GOT3 (cell line): ENCODE measurements at places on chromosomes 13 and 19.

DNA sequence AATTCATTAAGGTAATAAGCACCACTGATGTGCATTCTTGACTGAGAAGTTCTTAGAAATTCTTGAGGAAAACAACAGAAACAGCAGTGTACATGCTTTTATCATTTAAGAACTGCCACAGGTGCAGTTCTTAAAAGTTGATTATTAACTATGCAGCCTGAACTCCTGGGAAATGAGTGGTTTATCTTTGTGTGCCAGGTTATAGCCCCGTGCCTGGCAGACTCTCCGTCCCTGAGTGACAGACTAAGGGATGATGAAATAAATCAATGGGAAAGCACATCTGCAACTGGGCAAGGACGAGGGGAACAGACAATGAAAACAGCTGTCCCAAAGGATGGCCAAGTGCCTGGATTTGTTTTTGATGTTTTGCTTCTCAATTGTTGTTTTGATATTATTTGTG, 84.4 kb upstream of the SPATA13 start:
- no peak for DNase-seq

GRCh38 chr13:106115081-106115480, 420.4 kb downstream of the EFNB2 start:
- DNase-seq: no peak

- no peak for DNase-seq
Observed at GRCh38 chr13:28041031-28041461, 52.6 kb upstream of the URAD start.

GRCh38 chr19:11159598-11160439, 4.2 kb upstream of the SPC24 start:
- DNase-seq: no peak

DNA sequence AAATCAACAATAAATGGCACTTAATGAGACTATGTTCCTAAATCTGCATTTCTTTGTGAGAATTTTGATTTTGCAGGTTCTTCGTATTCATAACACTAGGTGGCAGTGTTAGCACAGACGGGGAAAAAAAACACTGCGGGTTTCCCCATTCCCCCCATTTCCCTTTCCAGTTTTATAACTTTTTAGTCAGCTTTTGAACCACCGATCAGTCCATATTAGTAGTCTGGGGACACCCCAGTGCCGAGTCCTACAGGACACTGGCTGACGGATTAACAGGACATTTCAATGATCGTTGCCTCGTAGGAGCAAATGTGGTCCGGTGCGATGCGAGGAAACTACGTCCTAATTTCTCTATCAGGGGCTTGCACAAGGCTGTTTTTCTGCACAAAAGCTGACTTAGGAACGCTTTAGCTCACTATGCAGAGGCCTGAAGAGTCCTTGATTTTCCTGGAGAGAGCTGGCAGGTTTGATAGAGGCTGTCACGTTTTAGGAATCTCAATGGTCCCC, 234.3 kb downstream of the LMO7 start:
- no peak for DNase-seq

DNA sequence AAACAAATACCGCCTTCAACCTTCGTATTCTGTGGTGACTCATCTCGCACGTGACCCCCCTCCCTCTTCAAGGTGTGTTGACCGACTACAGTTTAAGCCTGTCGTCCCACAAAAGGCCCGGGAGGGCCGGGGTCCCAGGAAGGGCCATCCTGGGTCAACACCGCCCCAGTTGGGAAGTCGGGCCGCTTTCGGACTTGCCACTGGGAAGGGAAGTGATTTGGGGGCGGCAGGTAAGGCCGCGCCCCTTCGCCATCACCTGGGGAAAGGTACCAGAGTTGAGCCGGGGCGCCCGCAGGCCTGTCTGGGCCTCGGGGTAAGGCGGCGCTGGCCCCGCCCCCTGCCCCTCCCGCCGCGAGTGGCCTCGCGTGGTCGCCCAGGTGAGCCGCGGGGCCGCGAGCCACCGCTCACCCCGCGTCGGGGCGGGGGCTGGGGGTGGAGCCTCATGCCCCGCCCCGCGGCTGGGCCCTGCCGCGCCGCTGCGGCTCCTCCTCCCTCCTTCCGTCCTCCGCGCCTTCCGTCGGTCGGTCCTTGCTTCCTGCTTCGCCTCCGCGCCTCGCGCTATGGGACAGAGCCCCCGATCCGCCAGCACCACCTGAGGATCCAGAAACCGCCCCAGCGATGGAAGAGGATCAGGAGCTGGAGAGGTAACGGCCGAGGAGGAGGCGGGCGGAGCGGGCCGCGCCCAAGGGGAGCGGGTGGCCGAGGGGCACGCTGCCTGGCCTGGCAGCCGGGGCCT, at the start of gene POLR1D:
TSS of gene POLR1D (plus strand) at position 527 of the 736 bp plus-strand sequence. CDS start at position 619, 92 bp downstream.
- DNase-seq: peak; percentile 38

GRCh38 chr13:22765547-22765946, 415.2 kb upstream of the SGCG start:
- no peak for DNase-seq

DNA sequence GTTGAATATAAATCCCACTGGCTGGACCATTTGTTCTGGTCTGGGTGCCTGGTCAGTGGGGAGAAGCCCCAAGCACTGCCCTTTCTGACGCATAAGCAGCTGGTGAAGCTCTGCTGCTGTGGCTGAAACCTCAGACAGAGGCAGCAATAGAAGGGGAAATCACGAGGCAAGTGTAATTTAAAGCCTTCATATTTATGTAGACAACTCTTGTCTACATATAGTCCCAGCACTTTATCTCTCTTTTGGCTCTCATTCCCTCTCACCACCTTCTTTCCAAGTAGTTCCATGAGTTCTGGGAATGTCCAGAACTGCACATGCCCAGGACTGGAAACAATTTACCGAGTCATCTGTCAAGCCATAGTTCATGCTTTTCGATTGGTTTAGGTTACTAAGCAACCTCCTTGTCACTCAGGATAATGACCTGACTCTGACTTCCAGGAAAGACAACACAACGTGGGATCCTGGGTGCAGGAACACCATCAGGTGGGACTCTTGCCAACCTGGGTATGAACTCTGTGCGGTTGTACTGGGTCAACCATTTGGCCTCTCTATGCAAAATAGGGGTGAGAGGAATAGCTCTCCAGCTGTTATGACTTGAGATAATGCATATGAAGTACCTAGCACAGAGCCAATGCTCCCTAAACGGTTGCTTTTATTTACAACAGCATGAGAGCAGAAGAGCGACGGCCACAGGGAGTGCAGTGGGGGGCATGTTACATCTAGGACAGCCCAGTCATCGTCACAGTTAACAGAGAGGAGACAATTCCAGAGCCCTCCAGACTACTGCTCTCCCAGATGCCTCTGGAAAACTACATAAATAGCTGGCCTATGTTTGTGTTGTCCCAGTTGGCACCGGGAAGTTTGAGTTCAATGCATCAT, 321.9 kb downstream of the FOXO1 start:
- DNase-seq: no peak

GRCh38 chr19:45821103-45821521, 6.0 kb upstream of the RSPH6A start:
- DNase-seq: no peak

- DNase-seq: no peak
Observed at GRCh38 chr19:19514215-19514657, 1.1 kb downstream of the TSSK6 start.

DNA sequence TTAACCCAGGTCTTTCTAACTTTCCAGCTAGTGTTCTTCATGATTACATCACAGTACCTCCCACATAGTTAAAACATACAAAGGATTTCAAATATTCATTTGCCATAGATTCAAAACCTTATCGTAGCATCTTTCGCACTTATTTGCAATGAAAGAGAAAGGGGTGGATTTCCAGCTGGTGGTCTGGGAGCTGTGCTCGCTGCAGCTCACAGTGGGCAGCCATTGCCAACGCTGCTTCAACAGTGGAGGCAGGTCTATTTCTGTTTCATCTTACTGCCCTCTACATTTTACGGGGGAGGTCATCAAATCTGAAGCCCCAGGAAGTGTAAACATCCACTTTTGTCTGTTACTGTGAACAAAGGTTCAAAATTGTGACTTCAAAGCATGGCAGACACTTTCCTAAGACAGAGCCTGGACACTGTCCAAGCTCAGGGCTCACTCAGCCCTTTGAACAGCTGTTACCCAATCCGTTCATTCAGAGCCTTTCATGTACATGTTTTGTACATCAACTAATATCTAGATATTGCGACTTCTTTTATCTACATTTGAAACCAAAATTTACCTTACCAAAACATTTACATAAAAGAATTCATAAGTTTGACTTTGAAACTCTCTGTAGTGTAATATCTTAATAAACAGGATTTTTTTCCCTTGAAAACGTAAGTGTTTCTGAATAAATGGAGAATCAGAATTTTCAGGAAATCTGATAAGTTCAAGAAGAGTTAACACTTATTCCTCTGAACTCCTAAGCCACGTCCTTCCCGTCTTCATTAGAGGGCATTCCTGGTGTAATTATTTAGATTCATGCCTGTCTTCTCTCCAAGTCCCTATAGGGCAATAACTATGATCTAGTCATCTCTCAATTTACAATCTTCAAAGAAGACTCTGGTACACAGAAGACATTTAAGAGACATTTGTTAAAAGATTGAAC, 25.1 kb downstream of the STARD13 start:
- DNase-seq: no peak

DNA sequence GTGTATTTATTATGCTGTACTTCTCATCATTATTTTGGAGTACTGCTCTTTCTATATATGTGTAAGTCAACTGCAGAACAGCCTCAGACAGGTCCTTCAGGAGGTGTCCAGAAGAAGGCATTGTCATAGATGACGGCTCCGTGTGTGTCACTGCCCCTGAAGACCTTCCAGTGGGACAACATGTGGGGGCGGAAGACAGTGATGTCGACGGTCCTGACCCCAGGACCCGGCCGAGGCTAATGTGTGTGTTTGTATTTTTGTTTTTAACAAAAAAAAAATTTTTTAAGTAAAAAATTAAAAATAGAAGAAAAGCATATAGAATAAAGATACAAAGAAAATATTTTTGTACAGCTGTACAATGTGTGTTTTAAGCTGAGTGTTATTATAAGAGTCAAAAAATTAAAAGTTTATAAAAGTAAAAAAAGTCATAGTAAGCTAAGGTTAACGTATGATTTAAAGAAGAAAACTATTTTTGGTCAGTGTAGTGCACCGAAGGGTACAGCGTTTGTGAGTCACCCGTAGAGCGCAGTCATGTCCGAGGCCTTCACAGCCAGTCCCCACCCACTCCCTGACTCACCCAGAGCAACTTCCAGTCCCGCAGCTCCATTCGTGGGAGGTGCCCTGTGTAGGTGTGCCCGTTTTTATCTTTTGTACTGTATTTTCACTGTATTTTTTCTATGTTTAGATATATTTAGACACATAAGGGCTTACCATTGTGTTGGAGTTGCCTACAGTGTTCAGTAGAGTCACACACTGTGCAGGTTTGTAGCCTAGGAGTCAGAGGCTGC, 42.2 kb upstream of the SPACA7 start:
- DNase-seq: no peak

- DNase-seq: no peak
Observed at GRCh38 chr13:99442273-99442895, 58.9 kb upstream of the TM9SF2 start.

GRCh38 chr13:22828081-22828480, 352.7 kb upstream of the SGCG start:
- no peak for DNase-seq

GRCh38 chr19:10430505-10431253, 10.3 kb downstream of the PDE4A start:
- no peak for DNase-seq

DNA sequence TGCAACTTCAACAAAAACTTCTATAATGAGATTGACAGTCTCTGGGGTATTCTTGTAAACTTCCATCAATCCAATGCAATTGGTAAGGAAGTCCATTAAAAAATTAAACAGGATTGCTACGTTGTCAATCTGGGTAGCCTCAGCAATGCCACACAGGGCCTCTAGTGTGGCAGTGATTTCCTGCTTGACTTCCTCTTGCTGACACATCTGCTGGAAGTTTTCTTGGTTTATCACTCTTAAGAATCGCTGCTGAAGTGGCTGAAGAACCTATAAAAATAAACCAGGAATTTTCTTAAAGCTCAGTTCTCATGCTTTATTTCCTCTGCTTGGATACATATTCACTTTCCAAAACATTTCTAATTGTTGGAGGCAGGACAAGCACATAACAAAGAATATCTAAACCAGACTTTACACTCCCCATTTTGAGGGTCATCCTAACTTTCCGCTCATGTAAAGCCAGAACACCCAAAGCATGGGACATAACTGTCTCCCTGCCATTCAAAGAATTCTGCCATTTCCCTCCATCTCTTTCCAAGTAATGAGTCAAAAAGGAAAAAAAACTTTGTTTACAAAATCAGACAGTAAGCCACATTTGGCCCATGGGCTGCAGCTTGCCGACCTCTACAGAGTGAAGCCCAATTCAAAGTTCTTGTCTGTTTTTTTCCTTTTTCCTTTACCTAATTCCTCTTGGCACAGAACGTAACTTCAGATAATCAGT, 23.2 kb upstream of the EEF1AKMT1 start:
- no peak for DNase-seq

DNA sequence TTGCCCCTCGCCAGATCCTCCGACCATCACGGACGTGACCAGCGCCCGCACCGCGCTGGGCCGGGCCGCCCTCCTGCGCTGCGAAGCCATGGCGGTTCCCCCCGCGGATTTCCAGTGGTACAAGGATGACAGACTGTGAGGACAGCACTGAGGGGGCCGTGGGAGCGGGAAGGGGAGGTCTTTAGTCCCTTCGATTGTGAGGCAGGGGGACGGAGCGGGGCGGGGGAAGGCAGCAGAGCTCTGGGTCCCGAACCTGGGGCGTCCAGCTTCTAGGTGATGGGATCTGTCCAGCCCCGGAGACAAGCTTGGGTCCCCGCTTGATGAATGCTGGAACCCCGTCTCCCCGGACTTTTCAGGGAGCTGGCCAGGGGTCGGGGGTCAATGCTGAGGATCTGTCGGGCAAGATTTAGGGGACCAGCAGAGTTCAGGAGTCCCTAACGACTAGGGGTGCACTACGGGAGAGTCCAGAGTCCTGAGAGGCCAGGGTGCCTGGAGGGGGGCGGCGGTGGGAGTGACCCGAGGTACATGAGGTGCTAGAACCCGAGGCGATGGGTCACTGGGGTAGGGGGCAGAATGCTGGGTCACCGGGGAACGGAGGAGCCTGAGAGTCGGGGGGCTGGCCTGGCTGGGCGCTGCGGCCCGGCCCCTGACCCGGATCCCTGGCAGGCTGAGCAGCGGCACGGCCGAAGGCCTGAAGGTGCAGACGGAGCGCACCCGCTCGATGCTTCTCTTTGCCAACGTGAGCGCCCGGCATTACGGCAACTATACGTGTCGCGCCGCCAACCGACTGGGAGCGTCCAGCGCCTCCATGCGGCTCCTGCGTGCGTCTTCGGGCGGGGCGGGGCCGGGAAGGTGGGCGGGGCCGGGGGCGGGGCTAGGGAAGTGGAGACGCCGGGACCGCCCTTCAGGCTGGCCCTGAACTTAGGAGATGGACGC, 14.6 kb downstream of the VSIG10L start:
- no peak for DNase-seq

DNA sequence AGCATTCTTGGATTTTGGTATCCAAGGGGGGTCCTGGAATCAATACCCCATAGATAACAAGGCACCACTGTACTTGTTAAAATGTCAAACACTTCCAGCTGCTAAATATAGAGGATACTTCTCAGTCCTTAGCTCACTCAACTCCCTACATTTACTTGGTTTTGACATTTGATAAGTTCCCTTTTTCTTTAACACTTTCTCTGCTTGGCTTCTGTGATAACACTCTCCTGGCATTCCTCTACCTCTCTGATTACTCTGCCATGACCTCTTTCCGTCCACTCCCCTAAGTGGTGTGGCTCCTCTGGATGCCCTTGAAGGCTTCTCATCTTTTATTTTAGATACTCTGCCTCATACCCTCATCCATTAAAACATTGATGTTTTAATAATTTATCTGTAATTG, 65.2 kb downstream of the MICU2 start:
- DNase-seq: no peak

- DNase-seq: no peak
Observed at GRCh38 chr13:21010621-21011020, 50.8 kb downstream of the LATS2 start.
